ENCODE measurements at places on chromosomes 3 and 15. TPM values are rescaled to one million over a fixed set of nuclear protein-coding genes. Genes with fewer than 3 reads are reported as not detected.

The ERC2 gene
- 2.3 TPM for polyA plus RNA-seq

GRCh38 chr3:82834098-82834497 lies 1072.7 kb upstream of the GBE1 start:
- no peak for DNase-seq

- DNase-seq, result no peak
Measured at GRCh38 chr15:83015361-83015760, 3.9 kb upstream of the C15orf40 start.

- no peak for DNase-seq
Measured at GRCh38 chr3:134189849-134190248, 60.8 kb downstream of the RYK start.

GRCh38 chr3:190739641-190740185 lies 122.8 kb downstream of the GMNC start:
- no peak for DNase-seq

DNA sequence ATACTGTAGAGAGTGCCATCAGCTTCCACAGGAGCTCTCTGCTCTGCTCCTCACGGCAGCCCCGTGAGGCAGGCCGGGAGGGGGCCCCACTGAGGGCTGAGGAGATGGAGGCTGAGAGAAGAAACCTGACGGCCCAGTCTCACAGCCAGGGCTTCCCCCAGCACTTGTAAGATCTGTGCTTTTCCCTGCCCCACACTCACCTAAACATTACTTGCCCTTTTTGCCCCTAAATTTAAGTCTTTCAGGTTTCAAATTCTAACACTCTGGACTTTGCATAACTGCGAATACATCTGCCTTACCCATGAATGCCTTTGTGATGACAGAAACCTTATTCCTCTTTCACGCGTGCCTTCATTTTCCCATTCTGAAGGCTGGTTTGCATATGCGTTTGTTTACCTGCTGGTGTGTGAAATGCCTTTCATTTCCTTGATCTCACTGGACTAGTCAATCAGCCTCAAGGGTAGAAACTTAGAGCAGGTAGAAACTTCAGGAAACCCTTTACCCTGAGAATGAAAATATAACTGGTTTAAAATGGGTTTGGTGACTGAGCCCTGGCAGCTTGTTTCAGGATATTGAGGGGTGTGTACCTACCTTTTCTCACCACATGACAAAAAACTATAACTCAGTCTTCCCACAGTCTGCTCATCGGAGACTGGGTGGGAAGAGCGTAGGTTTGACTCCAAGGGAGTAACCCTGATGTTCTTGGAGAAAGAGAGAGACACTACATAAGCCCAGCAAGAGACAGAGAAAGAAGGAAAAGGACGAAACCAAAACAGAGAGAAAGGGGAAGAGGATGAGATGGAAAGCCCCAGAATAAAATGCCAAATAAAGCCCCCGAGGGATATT lies 20.1 kb downstream of the SLC12A8 start:
- no peak for DNase-seq

Data from right renal pelvis (tissue), 4 donors.